GM10248 (cell line): ENCODE measurements at places on chromosomes 12 and 14.

DNA sequence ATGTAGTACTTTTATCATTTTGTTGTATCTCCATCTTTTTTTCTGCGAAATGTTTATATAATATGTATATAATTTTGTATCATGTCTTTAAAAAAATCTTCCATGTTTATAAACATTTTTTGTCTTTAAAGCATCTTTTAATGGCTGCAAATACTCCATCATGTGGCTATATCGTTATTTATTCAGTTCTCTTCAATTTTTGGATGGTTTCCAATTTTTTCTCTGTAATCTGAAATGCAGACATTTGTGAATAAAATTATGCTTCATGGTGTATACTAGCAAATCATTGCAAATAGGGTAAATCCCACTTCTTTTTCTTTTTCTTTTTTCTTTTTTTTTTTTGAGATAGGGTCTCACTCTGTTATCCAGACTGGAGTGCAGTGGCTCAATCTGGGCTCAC, 54.0 kb downstream of the CPSF2 start:
- no peak for DNase-seq

GRCh38 chr12:47073951-47074350, 5.5 kb upstream of the PCED1B start:
- DNase-seq, result no peak

- DNase-seq, result no peak
Measured at GRCh38 chr14:23301969-23302289, 730 bp downstream of the PPP1R3E start.

DNA sequence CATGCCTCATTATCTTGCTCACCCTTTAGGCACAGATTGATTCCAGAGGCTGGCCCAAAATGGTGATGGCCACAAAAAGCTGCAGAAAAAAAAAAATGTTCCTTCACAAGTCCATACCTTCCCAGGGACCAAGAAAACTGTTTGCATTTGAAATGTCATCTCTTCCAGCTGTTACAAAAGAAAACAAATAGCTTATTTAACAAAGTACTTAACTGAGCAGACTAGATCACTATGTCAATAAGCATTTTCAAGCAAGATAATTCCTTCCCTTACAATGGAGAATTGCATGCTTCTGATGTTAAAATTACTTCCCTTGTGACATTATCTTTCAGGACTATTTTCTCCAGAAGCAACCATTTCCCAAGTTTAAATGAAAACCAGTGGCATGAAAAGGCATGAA, 377.9 kb upstream of the KITLG start:
- DNase-seq, result no peak

DNA sequence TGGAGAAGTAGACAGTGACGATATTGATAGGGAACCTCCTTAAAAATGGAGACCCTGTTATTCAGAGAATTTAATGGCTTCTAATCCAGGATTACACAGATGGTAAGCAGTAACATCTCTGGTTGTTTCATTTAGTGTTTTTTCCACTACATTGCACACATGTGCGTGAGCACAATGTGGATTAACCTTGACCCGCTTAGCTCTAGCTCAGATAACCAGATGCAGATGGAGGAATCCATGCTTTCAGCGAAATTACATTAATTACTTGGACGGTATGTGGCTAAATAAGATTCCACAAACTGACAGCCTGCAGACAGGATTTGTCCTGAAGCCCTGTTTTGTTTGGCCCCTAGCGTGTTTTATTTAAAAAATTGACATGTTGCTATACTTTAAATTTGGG, 378.4 kb downstream of the CCDC91 start:
- no peak for DNase-seq

DNA sequence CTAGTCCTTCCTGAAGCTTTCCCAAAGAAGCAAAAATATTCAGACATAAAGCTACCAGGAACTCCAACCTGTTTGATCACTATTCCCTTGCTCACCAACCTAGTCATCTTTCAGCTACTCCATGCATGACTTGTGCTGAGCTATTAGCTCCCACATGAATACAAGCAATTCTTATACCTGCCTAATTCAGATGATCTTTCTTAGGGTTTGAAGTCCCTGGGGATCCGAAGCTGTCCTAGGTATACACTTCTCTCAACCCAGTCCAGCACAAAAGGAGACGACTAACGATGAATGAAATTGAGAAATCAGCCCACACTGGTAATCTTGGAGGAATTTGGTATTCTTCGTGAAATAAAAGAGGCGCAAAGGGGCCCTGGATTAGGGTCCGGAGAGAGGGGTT, 631 bp upstream of the PTGR2 start:
- no peak for DNase-seq

- DNase-seq, result no peak
Measured at GRCh38 chr12:20289520-20289919, 78.8 kb upstream of the PDE3A start.

DNA sequence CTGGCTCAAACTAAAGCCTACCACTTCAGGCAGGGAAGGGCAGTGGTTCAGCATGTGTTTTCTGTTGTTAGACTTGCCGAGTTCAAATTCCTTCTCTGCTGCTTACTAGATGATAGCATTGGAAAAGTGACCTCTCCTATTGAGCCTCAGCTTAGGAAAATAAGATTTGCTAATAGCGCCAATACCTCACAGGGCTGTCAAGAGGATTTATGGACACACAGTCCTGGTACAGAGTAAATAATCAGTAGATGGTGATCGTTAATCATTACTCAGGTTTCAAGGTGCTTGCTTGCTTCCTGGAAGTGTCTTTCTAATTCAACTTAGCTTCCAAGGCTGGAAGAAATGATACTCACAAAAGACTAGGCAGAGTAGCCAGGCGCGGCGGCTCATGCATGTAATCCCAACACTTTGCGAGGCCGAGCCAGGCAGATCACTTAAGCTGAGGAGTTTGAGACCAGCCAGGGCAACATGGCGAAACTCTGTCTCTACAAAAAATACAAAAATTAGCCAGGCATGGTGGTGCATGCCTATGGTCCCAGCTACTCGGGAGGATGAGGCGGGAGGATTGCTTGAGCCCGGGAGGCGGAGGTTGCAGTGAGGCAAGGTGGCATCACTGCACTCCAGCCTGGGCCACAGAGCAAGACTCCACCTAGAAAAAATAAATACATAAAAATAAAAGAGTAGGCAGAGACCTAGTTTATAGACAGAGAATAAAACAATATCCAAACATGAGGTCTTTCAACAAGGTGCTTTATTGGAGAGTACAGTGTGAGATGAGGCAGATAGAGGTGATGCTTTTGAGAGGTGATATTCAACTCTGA, 6.0 kb downstream of the PLA2G1B start:
- no peak for DNase-seq

- DNase-seq, result no peak
Measured at GRCh38 chr14:56292970-56293369, 174.8 kb downstream of the PELI2 start.

DNA sequence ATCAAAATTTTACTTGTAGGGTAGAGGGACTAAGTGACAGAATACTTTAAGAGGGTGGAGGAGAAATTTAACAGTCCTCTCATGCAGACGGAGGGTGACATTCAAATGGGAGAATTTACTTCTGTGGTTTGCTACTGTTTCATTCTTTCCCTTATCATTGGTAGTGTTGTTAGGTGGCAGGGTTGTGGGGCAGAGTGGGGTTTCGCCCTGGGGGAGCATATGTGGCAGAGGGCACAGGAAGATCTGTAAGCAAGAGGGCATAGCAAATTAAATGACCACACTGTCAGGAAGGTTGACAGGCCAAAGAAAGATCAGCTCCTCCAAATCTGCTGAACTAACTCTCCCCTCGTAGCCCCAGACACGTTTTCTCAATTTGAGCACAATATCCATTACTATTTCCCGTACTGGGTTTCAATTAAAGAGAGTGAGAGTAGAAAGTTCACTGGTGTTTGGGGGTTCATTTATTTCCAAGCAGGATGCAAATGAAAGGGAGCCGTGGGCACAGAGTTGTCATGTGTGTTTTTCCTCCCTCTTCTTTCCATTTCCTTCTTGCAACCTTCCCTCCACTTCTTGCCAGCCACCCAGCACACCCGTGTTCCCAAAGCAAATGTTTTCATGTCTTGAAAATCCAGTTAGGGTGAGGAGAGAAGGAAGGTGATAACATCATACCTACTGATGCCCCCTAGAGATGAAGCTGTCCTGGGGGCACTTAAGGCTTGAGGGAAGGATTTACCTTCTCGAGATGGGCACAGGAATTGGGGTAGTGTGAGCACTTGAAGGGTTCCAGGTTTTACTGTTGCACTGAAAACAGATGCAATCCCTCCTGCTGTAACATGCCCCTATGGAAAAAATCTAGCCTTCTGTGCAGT, 6.5 kb upstream of the TBX3 start:
- no peak for DNase-seq

- no peak for DNase-seq
Measured at GRCh38 chr12:85642288-85642687, 193.9 kb downstream of the RASSF9 start.

- no peak for DNase-seq
Measured at GRCh38 chr12:93130366-93131054, 201.4 kb upstream of the EEA1 start.

DNA sequence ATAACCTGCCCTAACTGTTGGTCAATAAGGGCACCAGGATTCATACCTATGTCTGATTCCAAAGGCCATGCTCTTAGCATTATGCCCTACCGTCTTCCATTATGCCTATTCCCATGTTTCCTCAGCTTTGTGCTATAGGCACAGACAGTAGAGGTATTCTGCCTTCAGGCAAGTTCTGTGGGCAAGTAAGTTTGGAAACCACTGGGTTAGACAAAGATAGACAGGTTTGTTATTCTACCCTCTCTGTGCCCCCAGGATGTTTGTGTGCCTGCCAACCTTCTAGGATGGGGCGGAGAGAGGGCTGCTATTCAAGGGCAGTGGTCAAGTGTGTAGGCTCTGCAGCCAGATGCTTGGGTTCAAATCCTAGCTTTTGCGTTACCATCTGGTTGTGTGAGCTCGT, 4.6 kb downstream of the RAPGEF3 start:
- no peak for DNase-seq

- no peak for DNase-seq
Measured at GRCh38 chr12:52526511-52526951, 6.3 kb upstream of the KRT5 start.

GRCh38 chr14:24297190-24297964, 2.2 kb downstream of the DHRS1 start:
- no peak for DNase-seq

- no peak for DNase-seq
Measured at GRCh38 chr12:80299219-80299618, 144.8 kb upstream of the PTPRQ start.

- peak; percentile 92 for DNase-seq
Measured at GRCh38 chr12:49060237-49061156, at the start of gene KMT2D. TSS of gene KMT2D (minus strand) at chr12:49060794. CDS start at chr12:49055324, 5,470 bp downstream.

- DNase-seq, result no peak
Measured at GRCh38 chr12:95014554-95014953, 11.1 kb upstream of the NDUFA12 start.

DNA sequence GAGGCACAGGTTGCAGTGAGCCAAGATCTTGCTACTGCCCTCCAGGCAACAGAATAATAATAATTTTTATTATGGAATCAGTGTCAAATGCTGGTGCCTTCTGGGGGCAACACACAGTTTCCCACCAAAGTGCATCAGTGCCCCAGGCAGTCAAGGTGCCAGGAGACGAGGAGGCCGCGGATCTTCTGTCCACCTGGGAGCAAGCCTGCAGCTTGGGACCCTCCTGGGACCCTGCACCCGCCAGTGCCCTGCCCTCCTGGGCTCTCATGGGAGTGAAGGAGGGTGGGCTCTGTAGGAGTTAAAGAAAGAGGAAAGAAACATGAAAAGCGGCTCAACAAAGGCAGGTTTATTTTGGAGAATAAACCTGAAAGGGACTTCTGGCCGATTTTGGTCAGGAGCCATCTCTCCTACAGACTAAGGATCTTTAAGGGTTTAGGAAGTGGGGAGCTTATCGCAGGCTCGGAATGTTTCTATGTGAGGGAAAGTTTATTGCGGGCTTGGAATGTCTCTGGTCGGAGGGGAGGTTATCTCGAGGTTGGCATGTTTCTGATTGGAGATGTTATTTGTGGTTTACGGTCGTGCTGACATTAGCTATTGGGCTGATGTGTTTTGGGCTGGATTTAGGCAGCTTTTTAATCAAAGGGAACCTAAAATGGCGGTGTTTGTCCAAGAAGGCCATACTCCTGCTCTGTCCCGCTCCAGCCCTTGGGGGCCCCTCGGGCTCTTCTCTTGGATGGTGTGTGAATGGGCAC, 1.1 kb upstream of the ASPG start:
- no peak for DNase-seq

DNA sequence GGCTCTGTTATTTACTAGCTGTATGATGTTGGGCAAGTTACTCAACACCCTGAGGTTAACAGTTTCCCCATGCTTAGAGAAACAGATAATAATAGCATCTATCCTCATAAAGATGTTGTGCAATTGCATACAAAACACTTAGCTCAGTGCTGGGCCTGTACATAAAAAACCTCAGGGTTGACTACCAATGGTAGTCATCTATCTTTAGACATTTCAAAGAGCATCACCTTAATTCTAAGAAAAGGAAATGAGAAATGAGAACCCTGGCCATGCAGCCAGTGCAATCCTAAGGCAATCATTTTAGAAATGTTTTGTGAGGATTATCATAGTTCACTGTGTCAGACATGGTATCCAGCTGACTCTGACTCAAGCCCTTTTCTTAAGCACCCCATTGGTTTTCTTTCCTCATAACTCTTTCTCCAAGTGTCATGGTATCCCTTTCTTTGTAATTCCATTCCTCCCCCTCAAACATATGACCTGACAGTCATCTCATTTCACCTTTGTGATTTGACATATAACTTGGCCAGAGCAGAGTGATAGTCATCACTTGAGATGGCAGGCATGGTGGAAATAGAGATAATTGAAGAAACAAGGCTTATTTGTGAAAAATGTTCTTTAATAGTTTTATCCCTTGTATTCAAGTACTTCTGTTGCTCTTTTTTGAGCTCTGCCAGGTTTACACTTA, 29.5 kb upstream of the OSBPL8 start:
- no peak for DNase-seq

- no peak for DNase-seq
Measured at GRCh38 chr14:101257551-101257950, 303.7 kb upstream of the DIO3 start.

- DNase-seq, result peak; percentile 82
Measured at GRCh38 chr14:76767681-76768656, 6.7 kb downstream of the VASH1 start.

GRCh38 chr12:49945394-49946080, 5.0 kb upstream of the AQP2 start:
- peak; percentile 92 for DNase-seq

DNA sequence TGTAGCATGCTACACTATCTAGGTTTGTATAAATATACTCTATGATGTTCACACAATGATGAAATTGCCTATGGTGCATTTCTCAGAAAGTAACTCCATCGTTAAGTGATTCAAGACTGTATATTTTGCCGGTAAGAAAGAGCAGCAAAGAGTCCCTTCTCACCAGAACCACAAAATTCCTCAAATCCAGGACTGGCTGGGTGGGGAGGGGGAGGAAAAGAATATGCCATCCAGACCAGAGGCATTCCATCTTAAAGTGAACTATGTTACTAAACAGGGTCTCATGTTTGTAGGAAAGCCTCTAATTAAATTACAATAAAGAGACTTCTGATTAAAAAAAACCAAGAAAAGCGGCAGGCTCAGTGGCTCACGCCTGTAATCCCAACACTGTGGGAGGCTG, 11.5 kb downstream of the UBE2N start:
- no peak for DNase-seq

GRCh38 chr12:78290606-78291345, 460.1 kb downstream of the NAV3 start:
- no peak for DNase-seq
